ENCODE measurements at places on chromosomes 2 and 18.

GRCh38 chr18:75784390-75784789 lies 356.9 kb upstream of the SMIM21 start:
- DNase-seq = peak; percentile 33

DNA sequence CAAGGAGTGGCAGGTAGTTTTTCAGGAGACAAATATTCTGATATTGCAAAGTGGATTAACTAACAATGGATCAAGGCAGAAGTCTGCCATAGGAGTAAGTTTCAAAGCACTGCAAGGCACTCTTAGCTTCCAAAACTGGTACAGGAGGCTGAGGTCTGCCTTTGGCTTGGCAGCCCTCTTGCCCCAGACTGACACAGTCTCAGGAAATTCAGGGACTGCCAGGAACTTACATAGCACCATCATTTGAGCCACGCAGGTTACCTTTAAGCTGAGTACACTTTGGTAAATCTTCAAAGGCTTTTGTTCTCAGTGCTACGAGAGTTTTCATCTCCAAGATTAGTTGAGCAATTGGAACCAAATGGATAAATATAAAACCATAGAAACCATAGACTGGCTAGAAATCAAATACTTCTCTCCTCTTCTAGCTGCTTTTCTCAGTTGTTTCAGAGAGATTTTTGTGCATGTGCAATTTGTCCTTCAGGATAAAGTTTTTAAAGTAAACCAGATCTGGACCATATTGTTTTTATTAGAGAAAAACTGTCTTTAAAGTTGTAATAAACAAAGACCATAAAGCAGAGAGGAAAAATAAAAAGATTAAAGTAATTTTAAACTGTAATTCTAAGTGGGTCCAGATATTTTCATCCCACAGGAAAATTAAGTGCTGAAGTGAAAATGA lies 18.8 kb downstream of the ANKRD29 start:
- no peak for DNase-seq

GRCh38 chr2:58313926-58314325 lies 72.8 kb upstream of the FANCL start:
- no peak for DNase-seq

GRCh38 chr2:168212866-168213265 lies 34.5 kb downstream of the STK39 start:
- no peak for DNase-seq

DNA sequence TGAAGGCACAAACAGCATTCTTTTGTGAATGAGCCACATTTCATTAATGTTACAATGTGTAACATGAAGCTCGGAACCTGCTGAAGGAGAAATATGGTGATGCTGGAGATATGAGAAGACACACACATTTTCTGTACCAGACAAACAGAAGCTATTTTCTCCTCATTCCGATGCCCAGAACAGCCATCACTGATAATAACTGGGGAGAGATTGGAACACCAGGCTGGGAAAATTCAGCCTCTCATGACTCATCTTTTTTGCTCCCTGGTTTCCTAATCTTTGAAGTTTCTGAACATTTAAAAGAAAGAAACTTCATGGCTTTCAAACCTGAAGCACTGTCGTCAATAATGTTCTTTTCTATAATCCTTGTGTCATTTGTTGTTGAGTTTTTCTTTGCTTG lies 110.9 kb downstream of the LYPD6 start:
- DNase-seq = no peak

DNA sequence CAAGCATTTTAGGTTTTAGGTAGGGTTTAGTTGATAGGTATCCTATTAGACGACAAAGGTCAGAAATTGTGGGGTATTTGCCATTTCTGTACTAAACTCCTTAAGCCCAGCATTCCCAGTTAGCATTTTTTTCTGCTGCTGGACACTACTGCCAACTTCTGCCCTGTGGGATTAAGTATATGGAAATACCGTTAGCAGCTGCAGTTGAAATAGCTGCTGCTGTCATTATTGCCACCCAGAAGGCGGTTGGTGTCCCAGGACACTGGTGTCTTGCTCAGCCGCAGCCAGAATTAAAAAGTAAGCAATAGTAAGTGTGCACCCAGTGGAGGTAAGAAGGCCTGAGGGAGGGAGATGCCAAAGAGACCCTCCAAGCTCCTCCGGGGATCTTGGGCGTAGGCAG lies 1.9 kb upstream of the UXS1 start:
- DNase-seq = no peak

GRCh38 chr18:74006143-74006542 lies 141.5 kb downstream of the FBXO15 start:
- DNase-seq = no peak

- DNase-seq = no peak
These were observed 433.7 kb downstream of the BCL11A start for GRCh38 chr2:60119778-60120177.

GRCh38 chr2:69807821-69808540 lies 21.5 kb upstream of the GMCL1 start:
- no peak for DNase-seq

DNA sequence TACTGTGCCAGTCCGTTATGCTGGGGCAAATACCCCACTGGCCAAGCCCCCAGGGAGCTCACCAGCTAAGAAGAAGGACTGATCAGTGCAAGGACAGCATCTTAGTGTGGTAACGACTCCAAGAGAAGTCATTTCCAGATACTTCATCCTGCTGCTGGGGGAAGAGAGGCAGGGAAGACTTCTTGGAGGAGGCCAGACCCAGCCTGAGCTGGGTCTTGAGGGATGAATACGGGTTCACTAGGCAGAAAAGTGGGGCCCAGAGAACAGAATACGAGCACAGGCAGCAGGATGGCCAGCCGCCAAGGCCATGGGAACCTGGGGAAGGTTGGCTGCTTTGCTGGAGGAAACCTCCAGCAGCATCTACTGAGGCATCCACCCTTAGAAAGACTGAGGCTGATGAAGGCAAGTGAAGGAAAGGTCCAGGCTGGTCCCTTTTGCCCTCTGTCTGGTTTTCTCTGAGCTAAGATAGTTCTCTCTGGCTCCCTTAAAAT lies 84.1 kb downstream of the GLI2 start:
- no peak for DNase-seq

DNA sequence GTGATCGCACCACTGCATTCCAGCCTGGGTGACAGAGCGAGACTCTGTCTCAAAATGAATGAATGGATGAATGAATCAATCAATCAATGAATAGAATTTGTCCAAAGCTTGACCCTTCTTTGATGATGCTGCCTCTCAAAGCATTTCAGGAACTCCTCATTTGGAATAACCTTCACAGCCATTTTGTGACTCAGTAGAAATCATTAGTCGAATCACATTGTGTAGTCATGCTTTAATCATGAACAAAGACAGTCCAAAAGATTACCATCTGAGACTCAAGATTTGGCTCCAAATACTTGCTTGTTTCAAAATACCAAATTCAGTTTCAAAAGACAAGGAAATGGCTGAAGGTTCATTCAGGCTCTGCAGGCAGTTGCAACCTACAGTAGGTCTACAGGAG lies 83.1 kb downstream of the VWA3B start:
- DNase-seq = no peak

DNA sequence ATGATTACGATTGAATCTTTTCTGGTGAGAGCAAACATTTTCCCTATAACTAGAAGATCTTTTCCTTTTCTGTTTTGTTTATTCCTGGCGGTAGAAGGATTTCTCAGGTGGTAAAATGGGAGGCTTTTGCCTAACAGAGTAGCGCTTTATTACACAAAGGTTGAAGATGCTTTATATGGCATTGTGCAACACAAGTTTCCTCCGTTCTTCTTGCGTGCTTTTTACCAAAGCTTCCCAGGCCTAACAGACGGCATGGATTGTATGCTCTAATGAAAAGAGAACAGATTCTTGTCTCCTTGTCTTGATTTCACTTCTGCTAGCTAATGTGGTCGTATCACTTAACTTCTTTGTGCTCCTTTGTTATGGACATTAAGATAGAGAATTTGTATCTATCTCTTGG lies 43.8 kb downstream of the MYO1B start:
- DNase-seq = no peak

- DNase-seq = no peak
These were observed 9.6 kb upstream of the TEX51 start for GRCh38 chr2:126889071-126889470.

GRCh38 chr18:48545757-48546321 lies 7.0 kb downstream of the CTIF start:
- DNase-seq = peak; percentile 39

DNA sequence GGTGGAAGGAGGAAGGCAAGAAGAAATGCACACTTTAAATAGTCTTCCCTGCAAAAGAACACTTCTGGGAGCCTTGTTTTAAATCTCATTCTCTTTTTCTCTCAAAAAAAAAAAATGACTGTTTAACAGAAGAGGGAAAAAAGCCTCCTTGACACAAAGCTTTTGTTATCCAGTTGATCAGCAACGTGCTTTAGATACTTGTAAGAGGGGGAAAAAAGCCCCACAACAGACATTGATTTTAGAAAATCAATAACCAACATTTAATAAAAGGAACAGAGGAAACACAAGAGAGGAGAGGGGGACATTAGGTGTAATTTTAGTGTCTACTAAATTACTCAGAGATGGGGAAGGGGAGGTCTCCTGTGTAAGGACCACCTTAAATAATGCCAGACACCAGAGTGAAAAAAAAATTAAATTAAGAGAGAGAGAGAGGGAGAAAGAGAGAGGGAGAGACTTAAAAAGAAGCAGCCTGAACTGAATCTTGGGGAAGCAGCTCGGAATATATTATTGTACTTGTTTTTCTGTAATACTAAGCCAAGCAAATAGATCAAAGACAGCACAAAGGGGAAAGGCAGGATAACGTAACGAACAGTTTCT lies 4.7 kb downstream of the ZEB2 start:
- peak; percentile 31 for DNase-seq

DNA sequence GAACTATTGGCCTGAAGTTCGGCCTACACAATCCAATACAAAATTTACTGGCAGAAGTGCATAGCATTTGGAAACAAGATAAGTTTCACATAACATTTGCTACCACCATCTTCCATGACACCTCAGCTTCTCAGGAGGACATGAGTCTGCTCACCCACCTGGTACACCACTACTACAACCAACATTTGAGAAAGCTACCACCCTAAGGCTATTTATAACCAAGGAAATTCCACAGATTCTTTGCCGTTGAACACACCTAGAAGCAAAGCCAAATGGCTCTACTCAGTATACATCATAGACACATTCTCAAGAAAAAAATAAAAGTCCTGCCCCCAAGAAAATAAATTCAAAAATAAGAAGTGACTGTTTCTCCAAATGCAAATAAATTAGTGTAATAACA lies 145.3 kb downstream of the SPAG16 start:
- DNase-seq = no peak

DNA sequence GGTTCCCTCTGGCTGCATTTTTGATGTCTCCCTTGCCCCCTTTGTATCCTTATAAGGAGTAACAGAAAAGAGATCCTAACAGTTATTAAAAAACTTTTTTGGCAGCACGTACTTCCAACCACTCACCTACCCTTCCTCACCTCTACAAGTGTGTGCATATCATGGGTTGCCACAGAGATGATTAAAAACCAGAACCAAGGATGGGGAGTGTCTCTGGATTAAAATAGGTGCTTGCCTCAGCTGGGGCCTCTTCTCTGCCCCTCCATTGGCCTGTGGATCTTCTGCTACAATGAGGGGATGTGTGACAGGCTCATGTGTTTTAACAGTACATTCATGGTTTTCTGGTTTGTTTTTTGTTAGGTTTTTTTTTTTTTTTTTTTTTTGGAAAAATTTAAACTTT lies 160.8 kb downstream of the FHOD3 start:
- no peak for DNase-seq

GRCh38 chr2:119469661-119470297 lies 38.1 kb downstream of the TMEM37 start:
- DNase-seq = no peak

DNA sequence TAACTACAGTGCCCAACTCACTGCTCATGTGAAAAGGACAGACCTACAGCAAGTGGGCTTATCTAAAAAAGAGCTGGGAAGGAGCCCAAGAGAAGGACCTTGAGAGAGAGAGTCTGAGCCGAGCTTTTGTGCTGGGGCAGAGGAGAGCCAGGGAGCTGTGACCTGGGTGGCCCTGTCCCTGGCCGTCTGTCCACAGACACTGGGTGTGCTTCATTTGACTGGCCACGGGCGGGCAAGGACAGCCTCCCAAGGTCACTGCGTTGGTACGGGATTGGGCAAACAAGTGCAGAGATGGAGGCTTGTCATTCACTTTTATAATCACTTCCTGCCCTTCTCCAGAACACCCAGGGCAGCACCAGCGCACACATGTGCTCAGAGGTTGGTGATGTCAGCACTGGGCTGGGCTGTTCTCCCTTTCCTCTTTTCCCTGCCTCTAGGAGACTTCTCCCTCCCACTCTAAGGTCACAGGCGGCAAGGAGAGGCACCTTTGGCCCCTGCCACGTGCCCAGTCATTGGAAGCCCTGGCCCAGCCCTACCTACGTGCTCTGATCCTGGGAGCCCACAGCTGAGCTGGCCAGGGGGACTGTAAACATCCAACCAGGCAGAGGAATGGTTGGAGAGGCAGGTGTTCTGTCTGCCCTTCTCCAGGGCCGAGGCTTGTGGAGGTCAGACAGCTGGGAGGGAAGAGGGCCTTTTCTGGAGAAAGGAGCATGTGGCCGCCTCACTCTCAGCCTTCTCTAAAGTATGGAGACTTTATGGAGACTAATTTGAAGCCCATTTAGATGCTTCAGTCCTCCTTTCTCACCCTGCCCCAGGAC lies 6.4 kb upstream of the PSD4 start:
- no peak for DNase-seq

- no peak for DNase-seq
These were observed 32.1 kb upstream of the SP3 start for GRCh38 chr2:173997269-173997668.

- DNase-seq = no peak
These were observed 1207.3 kb downstream of the DPP10 start for GRCh38 chr2:115649731-115650130.

DNA sequence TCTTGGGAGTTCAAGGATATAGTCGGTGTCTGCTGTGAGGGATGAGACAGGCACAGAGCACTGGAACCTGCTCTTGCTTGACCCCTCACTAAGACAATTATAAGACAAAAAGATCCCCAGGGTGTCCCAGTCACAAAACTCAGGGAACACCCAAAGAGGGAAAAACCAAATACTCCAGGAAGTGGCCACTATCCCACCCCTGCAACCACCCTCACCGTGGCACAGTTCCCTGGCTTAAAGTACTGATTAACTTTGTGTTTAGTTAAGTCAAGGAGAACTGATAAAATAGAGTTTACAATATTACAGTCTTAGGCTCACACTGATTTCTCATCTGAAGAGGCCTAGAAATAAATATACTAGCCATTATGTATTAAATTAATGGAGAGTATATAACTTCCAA lies 13.5 kb downstream of the IL36B start:
- DNase-seq = no peak

- no peak for DNase-seq
These were observed 345.3 kb upstream of the CDH20 start for GRCh38 chr18:60987963-60988362.

GRCh38 chr18:9517869-9518268 lies 42.6 kb downstream of the RALBP1 start:
- DNase-seq = no peak

GRCh38 chr2:239181074-239181902 lies 219.5 kb downstream of the HDAC4 start:
- DNase-seq = no peak

- no peak for DNase-seq
These were observed 102.8 kb downstream of the PXDN start for GRCh38 chr2:1641523-1641922.
